Caki2 (cell line): ENCODE measurements at places on chromosomes 1 and 21.

DNA sequence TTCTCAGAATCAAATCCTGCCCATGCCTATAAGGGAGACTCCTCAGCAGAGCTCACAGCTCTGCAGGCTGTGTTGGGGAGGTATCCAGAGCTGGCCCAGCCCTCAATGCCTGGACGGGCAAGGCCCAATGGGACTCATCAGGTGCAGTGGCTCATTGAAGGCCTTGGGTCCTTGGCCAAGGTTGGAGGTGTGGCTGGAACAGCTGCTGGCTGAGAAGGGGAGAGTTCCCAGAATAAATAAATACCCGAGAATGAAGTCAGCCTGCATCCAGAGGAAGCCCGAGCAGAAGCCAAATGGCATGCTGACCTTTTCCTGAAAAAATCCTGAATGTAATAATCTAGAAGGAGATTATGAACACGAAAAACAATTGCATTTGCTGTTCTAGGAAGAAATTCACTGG lies 25.2 kb upstream of the IKBKE start:
- DNase-seq, result no peak

GRCh38 chr1:234691567-234691966 lies 81.6 kb upstream of the IRF2BP2 start:
- no peak for DNase-seq

- DNase-seq, result peak; percentile 13
These were observed 1.9 kb upstream of the SAMD13 start for GRCh38 chr1:84299536-84300170.

DNA sequence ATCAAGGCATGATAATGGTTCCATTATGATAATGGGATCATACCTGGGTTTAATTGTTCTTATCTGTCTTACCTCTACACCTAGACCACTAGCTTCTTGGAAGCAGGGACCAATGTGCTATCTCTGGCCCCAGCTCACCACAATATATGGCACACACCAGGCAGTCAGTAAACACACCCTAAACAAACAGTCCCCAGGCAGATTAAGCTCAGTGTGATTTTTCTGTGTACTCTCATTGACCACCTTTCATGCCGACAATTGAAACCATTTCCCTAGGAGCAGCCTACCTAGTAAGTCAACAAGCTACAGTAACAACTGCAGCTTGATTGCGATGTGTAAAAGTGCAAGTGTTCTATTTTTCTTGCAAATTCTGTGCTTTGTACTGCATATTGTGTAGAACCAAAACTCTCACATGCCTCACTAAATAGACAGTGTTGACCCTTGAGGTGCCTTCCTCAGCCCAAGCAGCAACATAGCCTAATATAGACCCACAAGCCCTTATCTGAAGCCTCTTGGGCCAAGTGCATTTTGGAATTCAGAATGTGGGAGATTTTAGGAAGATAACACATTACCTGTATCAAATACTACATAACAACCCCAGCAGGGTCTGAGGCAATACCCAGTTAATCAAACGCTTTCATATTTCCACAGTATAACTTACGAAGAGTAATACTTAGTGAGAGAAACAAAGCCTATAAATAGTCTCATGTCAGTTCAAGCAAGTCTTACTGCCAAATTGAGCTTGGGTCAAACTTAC lies 32.0 kb downstream of the INPP5B start:
- DNase-seq, result no peak

DNA sequence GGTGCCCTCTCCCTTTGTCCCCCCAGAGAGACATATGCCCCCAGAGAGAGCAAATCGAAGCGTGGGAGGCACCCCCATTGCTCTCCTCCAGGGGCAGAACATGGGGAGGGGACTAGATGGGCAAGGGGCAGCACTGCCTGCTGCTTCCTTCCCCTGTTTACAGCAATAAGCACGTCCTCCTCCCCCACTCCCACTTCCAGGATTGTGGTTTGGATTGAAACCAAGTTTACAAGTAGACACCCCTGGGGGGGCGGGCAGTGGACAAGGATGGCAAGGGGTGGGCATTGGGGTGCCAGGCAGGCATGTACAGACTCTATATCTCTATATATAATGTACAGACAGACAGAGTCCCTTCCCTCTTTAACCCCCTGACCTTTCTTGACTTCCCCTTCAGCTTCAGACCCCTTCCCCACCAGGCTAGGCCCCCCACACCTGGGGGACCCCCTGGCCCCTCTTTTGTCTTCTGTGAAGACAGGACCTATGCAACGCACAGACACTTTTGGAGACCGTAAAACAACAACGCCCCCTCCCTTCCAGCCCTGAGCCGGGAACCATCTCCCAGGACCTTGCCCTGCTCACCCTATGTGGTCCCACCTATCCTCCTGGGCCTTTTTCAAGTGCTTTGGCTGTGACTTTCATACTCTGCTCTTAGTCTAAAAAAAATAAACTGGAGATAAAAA lies 8.4 kb downstream of the EFNA3 start:
- DNase-seq, result no peak

GRCh38 chr1:211920602-211921226 lies 90.2 kb upstream of the LPGAT1 start:
- no peak for DNase-seq

DNA sequence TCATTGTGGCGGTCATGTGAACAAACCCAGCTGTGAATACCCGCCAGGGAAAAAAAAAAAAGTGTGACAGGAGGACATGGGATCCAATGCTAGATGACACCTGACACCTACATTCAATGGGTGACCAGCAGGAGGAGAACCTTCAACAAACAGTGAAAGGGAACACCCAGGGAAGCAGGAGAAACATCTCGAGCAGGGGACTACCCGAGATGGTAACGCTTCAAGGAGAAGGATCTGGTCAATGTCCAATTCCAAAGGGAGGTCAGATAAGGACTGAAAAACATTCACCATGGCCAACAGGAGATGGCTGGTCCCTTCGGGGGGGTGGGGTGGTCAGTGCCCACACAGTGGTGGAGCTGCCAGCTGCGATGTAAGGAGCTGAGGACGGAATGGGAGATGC lies 46.3 kb downstream of the PTPN14 start:
- DNase-seq, result no peak

DNA sequence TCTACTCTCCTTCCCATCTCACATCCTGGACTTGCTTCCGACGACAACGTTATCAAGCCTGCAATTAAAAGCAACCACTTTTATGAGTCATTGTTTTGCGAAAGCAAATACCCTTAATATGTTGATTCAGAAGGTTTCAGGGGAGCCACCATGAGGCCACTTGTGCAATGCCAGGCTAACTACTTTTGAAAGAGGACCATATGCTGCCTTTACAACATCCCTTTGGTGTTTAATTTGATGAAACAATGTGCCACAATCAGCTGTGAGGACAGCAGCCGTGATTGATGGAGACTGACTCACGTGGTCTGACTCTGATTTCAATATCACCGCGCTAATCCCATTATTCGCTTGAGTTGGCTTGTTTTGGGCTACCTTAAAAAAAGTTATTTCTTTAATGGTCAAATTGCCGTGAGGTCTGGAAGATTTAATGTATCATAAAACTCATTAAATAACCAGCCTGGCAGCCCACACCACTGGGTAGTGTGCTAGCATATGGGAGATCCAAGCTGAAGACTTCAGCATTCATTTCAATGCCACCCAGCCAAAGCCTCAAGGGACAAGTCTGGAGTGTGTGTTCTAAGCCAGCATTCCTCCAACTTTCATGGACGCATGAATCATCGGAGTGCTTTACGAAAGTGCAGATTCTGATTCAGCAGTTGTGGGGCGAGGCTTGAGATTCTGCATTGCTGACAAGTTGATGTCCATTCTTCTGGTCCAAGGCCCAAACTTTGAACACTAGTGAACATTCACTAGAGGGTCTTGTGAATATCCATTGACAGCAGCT lies 73.3 kb upstream of the PAXBP1 start:
- DNase-seq, result peak; percentile 45

GRCh38 chr1:59045636-59046035 lies 251.3 kb upstream of the FGGY start:
- no peak for DNase-seq

DNA sequence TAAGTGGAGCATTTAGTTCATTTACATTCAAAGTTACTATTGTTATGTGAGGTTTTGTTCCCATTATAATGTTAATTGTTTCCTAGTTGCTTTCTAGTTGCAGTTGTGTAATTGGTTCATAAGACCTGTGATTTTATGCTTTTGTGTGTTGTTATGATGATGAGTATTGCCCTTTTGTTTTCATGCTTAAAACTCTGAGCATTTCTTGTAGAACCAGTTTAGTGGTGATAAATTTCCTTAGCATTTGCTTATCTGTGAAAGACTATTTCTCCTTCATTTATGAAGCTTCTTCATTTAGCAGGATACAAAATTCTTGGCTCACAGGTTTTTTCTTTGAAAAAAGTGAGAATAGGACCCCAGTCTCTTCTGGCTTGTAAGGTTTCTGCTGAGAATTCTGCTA lies 274.8 kb upstream of the SPAG17 start:
- no peak for DNase-seq

DNA sequence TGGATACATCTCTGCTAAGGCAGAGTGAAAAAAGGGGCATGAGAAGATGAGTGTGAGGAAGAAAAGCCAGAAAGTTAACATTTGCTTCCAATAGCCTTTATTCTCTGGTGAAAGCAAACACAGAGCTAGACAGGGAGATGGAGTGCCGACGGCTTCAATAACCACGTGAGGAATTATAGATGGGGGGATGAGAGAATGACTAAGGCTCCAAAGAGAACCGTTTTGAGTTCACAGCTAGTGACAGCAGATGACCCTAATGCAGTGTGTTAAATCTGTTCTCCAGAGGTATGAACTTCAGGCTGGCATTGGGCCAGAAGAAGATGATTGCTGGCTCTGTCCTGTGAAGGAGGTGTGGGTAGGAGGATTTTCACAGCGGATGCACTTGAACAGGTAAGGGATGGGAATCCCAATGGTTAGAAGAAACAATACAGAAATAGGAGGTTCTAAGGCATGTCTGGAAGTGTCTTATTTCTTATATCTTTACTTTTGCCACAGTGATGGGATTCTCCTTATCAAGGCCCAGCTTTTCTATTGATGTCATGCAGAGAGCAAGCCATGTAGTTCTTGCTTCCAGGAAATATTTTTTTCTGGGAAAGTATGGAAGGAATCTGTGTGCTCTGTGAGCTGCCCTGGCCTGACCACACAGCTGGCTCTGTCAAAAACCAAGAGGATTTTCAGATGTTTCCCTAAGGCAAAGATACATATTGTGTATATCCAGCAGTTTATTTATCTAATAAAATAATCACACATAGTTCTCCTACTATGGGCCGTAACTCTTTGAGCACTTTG lies 573.8 kb downstream of the LTN1 start:
- DNase-seq, result no peak

DNA sequence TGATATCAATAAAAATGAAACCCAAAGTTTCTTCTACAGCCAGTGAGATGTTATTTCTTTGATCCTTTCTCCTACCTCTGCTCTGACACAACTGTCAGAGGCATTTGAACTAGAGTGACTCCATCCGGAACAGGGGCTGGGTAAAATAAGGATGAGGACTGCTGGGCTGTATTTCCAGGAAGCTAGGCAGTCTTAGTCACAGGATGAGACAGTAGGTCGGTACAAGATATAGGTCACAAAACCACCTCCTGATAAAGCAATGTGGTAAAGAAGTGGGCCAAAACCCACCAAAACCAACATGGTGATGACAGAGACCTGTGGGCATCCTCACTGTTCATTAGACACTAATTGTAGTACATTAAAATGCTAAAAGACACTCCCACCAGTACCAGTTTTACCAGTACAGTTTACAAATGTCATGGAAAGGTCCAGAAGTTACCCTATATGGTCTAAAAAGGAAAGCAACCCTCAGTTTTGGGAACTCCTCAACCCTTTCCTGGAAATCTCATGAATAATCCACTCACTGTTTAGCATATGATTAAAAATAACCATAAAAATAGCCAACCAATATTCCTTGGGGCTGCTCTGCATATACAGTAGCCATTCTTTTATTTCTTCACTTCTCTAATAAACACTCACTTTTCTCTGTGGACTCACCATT lies 96.7 kb downstream of the GABPA start:
- DNase-seq, result no peak

GRCh38 chr1:3022511-3022973 lies 1.3 kb downstream of the ACTRT2 start:
- no peak for DNase-seq

DNA sequence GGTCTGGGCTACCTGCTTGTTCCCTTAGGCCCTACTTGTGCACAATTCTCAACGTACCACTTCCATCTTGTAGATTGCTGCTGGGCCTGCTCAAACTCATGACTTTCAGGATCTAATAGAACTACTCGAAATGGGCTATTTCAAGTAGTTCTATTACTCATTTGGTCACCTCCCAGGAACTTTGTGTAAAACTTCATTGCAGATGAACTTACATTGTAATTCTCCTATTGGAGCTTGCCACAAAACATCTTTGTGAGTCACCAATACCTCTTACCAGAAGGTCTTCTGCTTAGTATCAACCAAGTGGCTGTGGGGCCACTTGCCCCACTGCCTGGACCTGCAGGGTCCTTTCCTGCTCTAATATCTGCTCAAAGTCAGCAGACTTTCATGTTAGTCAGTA lies 10.7 kb upstream of the MYOCOS start:
- no peak for DNase-seq

DNA sequence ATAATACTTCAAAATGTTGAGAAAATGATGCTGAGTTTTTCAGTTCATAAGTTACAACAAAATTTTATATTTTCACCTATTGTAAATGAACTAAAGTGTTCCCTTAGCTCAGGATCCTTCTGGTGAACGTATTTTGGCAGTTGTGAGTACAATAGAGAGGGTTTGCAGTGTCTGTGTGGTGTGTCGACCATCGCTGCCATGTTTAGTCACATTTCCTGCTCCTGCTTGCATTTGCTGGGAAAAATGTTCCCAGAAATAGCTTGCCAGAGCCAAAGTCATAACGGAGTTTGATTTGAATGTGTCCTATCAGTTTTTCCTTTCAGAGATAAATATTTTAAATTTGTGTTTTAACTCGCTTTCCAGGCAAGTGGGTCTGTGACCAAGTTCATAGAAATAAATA lies 117.1 kb upstream of the COL6A1 start:
- no peak for DNase-seq

- peak; percentile 71 for DNase-seq
These were observed at the start of gene DISP3 for GRCh38 chr1:11478571-11479374. DISP3 (plus strand) TSS chr1:11479155; CDS start chr1:11500993, 21,838 bp downstream.

DNA sequence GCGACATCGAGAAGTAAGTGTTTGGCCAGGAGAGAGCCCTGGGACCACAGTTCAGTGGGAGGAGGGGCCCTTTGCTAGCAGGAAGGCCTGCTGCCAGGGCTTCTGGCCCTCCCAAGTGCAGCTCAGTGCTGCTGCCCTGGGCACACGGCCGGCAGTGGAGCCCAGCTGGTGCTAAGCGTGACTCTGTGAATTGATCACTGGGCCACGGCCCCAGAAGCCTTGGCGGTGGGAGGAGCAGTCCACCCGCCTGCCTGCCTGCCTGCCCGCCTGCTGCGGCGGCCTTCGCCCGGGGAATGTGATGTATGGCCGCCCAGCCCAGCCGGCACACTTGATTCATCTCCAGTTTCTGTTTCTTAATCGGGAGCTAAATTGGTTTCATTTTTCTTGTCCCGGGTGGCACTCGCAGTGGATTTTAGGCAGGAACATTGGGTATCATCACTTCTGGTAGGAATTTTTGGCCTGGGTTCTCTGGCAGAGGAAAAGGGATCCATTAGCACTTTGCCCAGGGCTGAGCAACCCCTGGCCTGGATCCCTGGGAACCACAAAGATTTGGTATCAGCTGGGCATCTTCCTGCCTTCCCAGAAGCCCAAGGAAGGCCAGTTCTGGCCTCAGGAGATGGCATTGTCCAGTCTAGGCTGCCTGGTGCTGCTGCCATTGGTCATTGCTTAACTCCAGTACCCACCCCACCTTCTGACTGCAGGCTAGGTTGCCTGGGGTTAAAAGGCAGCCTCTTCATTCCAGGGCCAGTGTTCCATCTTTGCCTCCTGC lies 28.6 kb downstream of the TMEM53 start:
- no peak for DNase-seq
